ENCODE measurements at places on chromosomes 4 and X. TPM values are rescaled to one million over a fixed set of nuclear protein-coding genes. Genes with fewer than 3 reads are reported as not detected.

Gene EVC
- total RNA-seq, result 56.2 TPM

Gene TMSB15C
- total RNA-seq, result 1.8 TPM

Gene SPARCL1
- total RNA-seq, result not detected

Gene SHISA3
- not detected for total RNA-seq

Gene PROM1
- total RNA-seq, result not detected

Gene GPR50
- total RNA-seq, result not detected

Gene PDLIM3
- total RNA-seq, result 0.25 TPM

Gene CLCN5
- 4.6 TPM for total RNA-seq

Gene CT45A10
- total RNA-seq, result not detected

Gene GABRE
- 20.8 TPM for total RNA-seq

All from GM23248 (cell line).